ENCODE measurements at places on chromosomes 11 and 22. TPM values are rescaled to one million over a fixed set of nuclear protein-coding genes. Genes with fewer than 3 reads are reported as not detected.

The FGF4 gene
- not detected for polyA plus RNA-seq

GRCh38 chr22:31120230-31120629, 2.5 kb upstream of the INPP5J start:
- no peaks in the 10 kb centered on the region for H3K36me3 ChIP-seq
- H3K4me1 ChIP-seq: peaks cover 8% of the 10 kb centered on the region
- H3K27ac ChIP-seq: no peak overlapping the region
- no peak for DNase-seq

DNA sequence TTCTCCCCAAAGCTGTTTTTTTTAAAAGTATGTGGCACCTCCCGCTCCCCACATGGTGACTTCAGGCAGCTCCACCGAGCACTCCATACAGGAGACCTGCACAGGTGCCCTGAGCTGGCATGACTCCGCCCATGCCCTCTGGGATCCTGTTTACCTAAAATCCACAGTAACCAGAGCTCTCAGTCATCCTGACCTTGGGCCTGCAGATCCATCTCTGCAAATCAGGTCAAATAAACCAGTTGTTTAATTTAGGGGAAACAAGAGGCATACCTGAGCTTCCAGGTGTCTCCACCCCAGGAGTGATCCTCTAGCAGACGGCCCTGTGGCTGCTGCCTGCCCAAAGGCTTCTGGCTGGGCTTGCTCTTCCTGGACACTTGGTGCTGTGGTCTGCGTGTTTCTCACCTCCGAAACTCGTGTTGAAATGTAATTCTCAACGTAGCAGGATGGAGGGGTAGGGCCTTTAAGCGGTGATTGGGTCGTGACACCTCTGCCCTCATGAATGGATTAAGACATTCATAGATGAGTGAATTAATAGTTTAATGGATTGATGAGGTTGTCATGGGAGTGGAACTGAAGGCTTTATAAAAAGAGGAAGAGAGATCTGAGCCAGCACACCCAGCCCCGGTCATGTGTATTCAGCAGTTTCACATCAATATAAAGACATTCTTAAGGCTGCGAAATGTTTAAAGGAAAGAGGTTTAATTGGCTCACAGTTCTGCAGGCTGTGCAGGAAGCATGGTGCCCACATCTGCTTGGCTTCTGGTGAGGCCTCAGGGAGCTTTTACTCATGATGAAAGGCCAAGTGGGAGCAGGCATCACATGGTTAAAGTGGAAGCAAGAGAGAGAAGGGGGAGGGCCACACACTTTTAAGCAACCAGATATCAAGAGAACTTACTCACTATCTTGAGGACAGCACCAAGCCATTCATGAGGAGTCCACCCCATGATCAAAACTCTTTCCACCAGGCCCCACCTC, 34.1 kb downstream of the LINC01488 start:
- peaks cover 4% of the 10 kb centered on the region for H3K27me3 ChIP-seq
- H3K36me3 ChIP-seq: no peaks in the 10 kb centered on the region
- H3K27ac ChIP-seq: no peak overlapping the region
- H3K4me3 ChIP-seq: no peak overlapping the region

- no peak overlapping the region for H3K4me3 ChIP-seq
- H3K27me3 ChIP-seq: no peaks in the 10 kb centered on the region
- peaks cover 60% of the 10 kb centered on the region for H3K4me1 ChIP-seq
- peak overlapping the region; percentile 83 for H3K27ac ChIP-seq
- no peak for DNase-seq
- no peaks in the 10 kb centered on the region for H3K36me3 ChIP-seq
Measured at GRCh38 chr11:95512177-95512576, 277.4 kb downstream of the FAM76B start.

DNA sequence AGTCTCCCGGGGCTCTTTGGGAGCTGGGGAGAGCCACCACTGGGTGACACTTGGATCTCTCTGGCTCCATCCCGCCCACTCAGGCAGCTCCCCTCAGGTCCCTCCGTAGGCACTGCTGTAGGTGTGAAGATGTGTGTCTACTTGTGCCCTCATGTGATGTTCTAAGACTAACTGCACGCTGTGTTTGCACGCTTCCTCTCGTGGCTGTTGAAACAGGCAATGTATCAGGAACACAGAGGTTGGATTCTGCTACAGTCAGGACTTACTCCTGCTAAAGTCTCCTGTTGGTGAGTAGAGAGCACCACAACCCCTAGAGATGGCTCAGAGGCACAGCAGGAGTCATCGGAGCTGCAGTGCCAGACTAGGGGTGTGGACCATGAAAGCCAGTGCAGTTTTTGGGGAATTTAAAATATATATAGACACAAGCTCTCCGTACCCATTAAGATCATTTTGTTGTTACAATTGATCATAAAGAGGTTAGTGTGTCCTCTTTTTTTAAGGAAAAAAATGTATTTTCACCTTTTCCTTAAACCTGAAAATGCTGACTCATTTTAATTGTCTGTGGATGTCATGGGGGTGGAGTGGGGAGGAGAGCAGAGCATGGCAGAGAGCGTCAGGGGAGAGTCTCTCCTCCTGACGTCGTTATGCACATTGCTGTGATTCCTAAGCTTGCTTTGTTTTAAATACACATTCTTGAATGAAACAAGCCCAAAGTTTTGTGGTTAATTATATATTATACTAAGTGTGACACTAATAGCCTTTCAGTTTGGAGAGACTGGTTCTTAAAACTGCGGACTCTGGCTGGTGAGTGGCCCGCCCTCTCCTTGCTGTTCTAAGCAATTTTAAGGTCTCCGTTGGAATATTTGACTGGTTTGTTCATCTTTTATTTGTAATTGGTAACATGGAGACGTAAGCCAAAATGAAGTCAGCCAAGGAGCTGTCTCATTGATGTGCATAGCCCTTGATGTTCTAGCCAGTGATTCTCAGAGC, 16.2 kb upstream of the CTTN start:
- peaks cover 18% of the 10 kb centered on the region for H3K36me3 ChIP-seq
- no peaks in the 10 kb centered on the region for H3K4me1 ChIP-seq
- H3K27me3 ChIP-seq: no peaks in the 10 kb centered on the region
- DNase-seq: no peak
- no peak overlapping the region for H3K27ac ChIP-seq
- no peak overlapping the region for H3K4me3 ChIP-seq

DNA sequence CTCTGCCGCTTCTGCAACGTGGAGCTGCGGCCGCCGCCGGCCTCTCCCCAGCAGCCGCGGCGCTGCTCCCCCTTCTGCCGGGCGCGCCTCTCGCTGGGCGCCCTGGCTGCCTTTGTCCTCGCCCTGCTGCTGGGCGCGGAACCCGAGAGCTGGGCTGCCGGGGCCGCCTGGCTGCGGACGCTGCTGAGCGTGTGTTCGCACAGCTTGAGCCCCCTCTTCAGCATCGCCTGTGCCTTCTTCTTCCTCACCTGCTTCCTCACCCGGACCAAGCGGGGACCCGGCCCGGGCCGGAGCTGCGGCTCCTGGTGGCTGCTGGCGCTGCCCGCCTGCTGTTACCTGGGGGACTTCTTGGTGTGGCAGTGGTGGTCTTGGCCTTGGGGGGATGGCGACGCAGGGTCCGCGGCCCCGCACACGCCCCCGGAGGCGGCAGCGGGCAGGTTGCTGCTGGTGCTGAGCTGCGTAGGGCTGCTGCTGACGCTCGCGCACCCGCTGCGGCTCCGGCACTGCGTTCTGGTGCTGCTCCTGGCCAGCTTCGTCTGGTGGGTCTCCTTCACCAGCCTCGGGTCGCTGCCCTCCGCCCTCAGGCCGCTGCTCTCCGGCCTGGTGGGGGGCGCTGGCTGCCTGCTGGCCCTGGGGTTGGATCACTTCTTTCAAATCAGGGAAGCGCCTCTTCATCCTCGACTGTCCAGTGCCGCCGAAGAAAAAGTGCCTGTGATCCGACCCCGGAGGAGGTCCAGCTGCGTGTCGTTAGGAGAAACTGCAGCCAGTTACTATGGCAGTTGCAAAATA, 816 bp downstream of the PDE3B start:
- no peaks in the 10 kb centered on the region for H3K36me3 ChIP-seq
- H3K27me3 ChIP-seq: peaks cover 43% of the 10 kb centered on the region
- H3K27ac ChIP-seq: no peak overlapping the region
- DNase-seq: no peak

GRCh38 chr22:47369020-47369419, 606.6 kb downstream of the TBC1D22A start:
- H3K4me1 ChIP-seq: no peaks in the 10 kb centered on the region
- no peak for DNase-seq
- no peak overlapping the region for H3K4me3 ChIP-seq
- H3K27me3 ChIP-seq: no peaks in the 10 kb centered on the region

The GAL3ST1 gene
- not detected for polyA plus RNA-seq

DNA sequence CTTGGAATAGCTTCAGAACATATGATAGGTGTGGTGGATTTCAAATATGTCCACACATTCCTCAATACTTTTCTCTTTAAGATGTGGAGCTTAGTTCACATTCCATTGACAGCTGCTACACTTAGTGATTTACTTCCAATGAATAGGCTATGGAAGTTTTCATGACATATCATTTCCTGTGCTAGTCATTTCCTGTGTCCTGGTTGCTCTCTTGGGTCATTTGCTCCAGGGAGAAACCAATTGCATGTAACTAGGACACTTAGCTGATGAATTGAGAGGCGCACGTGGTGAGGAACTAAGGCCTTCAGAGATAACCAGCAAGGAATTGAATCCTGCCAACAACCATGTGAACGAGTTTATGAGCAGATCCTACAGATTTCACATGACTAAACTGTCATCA, 120.9 kb downstream of the SLC17A6 start:
- no peak overlapping the region for H3K4me3 ChIP-seq
- DNase-seq: peak; percentile 66
- H3K27me3 ChIP-seq: no peaks in the 10 kb centered on the region
- peak overlapping the region; percentile 76 for H3K27ac ChIP-seq
- peaks cover 40% of the 10 kb centered on the region for H3K4me1 ChIP-seq
- no peaks in the 10 kb centered on the region for H3K36me3 ChIP-seq

- no peak for DNase-seq
- no peaks in the 10 kb centered on the region for H3K36me3 ChIP-seq
- H3K4me3 ChIP-seq: no peak overlapping the region
- no peaks in the 10 kb centered on the region for H3K27me3 ChIP-seq
- H3K27ac ChIP-seq: no peak overlapping the region
Measured at GRCh38 chr22:21047035-21047661, 1.4 kb downstream of the LRRC74B start.

GRCh38 chr11:122848186-122848585, 9.9 kb downstream of the CRTAM start:
- no peak for DNase-seq
- no peak overlapping the region for H3K27ac ChIP-seq
- no peak overlapping the region for H3K4me3 ChIP-seq
- no peaks in the 10 kb centered on the region for H3K36me3 ChIP-seq
- peaks cover 17% of the 10 kb centered on the region for H3K4me1 ChIP-seq
- H3K27me3 ChIP-seq: no peaks in the 10 kb centered on the region

- H3K4me1 ChIP-seq: peaks cover 4% of the 10 kb centered on the region
- peaks cover 4% of the 10 kb centered on the region for H3K36me3 ChIP-seq
- H3K27ac ChIP-seq: no peak overlapping the region
- H3K4me3 ChIP-seq: no peak overlapping the region
- no peak for DNase-seq
Measured at GRCh38 chr11:68051191-68052136, 12.6 kb downstream of the TCIRG1 start.

- H3K36me3 ChIP-seq: no peaks in the 10 kb centered on the region
- no peak for DNase-seq
Measured at GRCh38 chr11:77195071-77195755, 67.2 kb downstream of the MYO7A start.

DNA sequence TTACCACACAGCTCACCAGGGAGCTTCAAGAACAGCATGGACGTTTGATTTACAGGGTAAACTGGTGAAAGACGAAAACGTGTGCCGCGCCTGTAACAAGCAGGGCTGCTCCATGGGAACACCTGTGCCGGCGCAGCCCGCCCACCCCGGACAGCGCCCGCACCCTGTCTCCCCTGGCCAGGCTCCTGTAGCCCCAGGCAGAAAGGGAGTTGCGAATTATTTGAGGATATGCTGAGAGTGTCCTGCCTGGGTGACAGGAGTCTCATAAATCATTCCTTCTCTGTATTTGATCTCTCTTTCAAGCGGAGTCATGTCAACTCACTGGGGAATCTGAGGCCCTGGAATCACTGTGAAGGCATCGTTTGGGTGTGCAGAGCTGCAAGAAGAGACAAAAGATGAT, 804.3 kb downstream of the OPCML start:
- H3K27ac ChIP-seq: no peak overlapping the region
- H3K4me1 ChIP-seq: no peaks in the 10 kb centered on the region
- H3K36me3 ChIP-seq: no peaks in the 10 kb centered on the region
- DNase-seq: no peak

The PPP2R1B gene
- polyA plus RNA-seq: 22.3 TPM

The SLC17A6 gene
- polyA plus RNA-seq: not detected

- no peak overlapping the region for H3K27ac ChIP-seq
- H3K36me3 ChIP-seq: no peaks in the 10 kb centered on the region
- no peak for DNase-seq
Measured at GRCh38 chr22:35582861-35583670, 34.1 kb downstream of the MB start.

The AAMDC gene
- polyA plus RNA-seq: 15.8 TPM

DNA sequence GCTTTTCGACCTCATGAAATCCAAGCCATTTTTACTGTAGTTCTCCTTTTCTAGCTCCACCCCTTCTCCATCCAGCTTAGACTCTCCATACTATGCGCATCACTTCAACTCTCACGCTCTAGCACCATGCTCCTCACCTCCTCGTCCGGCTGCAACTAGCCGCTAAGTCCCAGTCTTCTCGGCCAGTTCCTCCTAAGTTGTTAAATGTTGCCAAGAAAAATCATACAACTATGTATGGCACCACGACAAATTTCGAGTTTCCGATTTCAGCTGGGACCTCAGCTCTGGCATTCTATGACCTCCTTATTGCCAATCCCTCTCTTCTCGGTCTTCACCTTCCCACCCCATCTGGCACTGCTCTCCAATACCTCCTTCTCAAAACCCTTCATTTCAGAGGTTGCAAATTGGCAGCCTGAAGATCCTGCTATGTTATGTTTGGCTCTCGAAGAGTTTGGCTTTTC, 1.0 kb downstream of the ZNF70 start:
- H3K27me3 ChIP-seq: no peaks in the 10 kb centered on the region
- peak overlapping the region; percentile 83 for H3K4me3 ChIP-seq
- no peak for DNase-seq

- DNase-seq: no peak
- peaks cover 6% of the 10 kb centered on the region for H3K27me3 ChIP-seq
- no peak overlapping the region for H3K27ac ChIP-seq
Measured at GRCh38 chr22:22425356-22425755, 83.2 kb downstream of the ZNF280B start.

GRCh38 chr11:123382555-123383074, 47.5 kb upstream of the GRAMD1B start:
- H3K27ac ChIP-seq: no peak overlapping the region
- H3K27me3 ChIP-seq: no peaks in the 10 kb centered on the region
- no peak overlapping the region for H3K4me3 ChIP-seq
- no peak for DNase-seq
- no peaks in the 10 kb centered on the region for H3K36me3 ChIP-seq
- no peaks in the 10 kb centered on the region for H3K4me1 ChIP-seq

All from keratinocyte (primary cell).